T-cell (primary cell): ENCODE measurements at places on chromosomes 4 and X. TPM values are rescaled to one million over a fixed set of nuclear protein-coding genes. Genes with fewer than 3 reads are reported as not detected.

GRCh38 chr4:94486372-94486801, 34.6 kb downstream of the PDLIM5 start:
- DNase-seq: no peak

DNA sequence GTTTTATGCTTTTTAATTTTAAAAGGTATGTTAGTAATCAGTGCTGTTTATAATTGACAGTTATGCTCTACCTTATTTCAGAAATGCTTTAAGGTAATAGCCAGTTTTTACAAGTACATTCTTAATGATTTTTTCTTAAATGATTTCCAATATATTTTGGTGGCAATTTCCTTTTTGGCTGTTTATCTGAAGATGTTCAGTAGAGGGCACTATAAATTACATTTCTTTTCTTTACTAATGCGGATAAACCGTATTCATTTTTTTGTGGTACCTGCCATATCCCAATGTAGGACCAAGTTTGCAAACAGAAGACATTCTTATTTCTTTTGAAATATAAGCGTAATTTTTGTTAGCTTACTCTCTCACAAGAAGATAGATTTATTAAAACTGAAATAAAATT, 65.4 kb downstream of the CCKAR start:
- no peak for DNase-seq

DNA sequence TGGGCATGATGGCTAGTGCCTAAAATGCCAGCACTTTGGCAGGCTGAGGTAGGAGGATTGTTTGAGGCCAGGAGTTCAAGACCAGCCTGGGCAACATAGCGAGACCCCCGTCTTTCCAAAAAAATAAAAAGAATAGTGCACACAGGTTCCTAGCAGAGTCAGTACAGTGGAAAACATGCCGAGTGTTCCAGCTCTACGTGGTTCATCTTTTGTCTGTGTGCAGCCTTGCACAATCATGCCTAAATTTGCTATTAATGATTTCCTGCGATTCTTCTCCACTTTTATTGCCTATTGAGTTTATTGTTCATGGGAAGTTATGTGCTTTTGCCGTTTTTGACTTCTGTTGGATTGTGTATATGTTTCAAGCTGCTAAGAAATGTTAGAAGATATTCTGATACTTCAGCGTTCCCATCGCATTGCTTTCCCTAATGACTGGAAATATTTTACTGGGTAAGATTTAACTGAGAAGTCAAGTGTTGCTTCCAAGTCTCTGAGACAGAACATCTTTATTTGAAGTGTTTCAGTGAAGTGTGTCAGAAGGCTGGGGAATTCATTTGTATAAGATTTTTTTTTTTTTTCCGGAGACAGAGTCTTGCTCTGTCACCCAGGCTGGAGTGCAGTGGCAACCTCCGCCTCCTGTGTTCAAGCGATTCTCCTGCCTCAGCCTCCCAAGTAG, 11.3 kb downstream of the DOCK11 start:
- DNase-seq: no peak

- no peak for DNase-seq
These were observed 1118.3 kb upstream of the ADGRL3 start for GRCh38 chr4:60081839-60082238.

GRCh38 chr4:179625406-179625805, 2183.2 kb upstream of the AGA start:
- no peak for DNase-seq

Gene IL2
- total RNA-seq: 2.7 TPM

Gene STATH
- not detected for total RNA-seq

- no peak for DNase-seq
These were observed 27.8 kb upstream of the FTHL17 start for GRCh38 chrX:31099536-31100090.

Gene CUL4B
- total RNA-seq: 39.4 TPM

Gene AKAP4
- total RNA-seq: not detected

- DNase-seq: no peak
These were observed 14.1 kb upstream of the RHOXF2 start for GRCh38 chrX:120144178-120144844.

DNA sequence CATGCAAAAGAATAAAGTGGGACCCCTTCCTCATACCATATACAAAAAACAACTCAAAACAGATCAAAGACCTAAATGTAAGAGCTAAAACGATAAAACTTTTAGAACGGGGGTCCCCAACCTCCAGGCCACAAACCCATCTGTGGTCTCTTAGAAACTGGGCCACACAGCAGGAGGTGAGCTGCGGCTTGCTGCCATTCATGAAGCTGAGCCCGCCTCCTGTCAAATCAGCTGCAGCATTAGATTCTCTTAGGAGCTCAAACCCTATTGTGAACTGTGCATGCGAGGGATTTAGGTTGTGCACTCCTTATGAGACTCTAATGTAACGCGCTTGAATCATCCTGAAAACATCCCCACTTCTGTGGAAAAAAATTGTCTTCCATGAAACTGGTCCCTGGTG, 7.0 kb upstream of the GATA1 start:
- no peak for DNase-seq

DNA sequence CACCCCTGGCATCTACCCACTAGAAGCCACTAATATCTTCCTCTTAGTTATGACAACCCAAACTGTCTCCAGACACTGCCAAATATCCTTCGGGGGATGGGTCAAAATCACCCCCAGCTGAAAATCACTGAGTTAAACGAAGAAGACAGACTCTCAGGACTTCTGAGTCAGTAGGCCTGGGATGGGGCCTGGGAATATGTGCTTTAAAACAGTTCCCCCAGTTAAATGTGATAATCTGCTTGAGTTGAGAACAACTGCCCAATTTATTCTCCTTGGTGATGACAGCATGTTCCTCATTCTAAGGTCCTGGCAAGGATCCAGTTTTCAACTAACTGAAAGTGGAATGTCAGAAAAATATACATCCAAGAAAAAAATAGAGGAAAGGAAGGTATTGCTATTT, 52.4 kb downstream of the CBLL2 start:
- DNase-seq: no peak

DNA sequence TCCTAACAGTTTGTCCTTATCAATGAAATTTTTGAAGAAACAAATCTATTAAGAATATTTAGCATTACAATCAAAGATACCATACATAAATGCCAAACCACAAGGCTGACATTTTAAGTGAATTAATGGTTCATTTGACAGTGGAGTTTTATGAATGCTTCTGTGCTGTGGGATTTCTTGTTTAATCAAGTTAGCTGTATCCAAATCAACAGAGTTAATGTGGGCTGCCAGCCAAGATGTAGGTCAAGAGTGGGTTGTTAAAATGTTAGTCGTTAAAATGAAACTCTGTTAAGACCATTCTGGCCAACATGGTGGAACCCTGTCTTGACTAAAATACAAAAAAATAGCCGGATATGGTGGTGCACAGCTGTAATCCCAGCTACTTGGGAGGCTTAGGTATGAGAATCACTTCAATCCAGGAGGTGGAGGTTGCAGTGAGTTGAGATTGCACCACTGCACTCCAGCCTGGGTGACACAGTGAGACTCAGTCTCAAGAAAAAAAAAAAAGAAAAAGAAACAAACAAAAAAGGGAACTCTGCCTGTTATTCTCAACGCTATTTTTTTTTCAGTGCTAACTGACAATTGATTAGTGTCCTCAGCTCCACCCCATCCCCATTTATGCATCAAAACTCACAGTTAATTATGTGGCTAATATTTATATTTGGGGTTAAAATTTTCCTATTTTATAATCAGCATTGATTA, 20.2 kb downstream of the GPAT3 start:
- DNase-seq: no peak

GRCh38 chr4:145153181-145153903, 27.0 kb downstream of the OTUD4 start:
- DNase-seq: no peak

Gene DUSP9
- 0.19 TPM for total RNA-seq

- no peak for DNase-seq
These were observed 112.2 kb downstream of the IL13RA2 start for GRCh38 chrX:114905251-114905650.

DNA sequence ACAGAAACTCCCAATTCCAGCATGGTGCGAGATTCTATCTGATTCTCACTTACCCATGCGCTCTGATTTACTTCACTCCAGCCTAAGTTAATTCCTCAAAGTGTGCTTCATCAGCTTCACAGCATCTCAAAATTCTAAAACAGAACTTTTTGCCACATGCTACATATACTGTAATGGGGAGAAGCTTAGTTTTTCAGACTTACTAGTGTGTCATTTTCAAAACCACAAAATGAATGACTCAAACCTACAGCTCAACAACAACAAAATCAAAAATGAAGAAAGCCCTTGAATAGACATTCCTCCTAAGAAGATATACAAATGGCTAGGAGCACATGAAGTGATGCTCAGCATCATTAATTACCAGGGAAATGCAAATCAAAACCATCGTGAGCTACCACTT, 14.9 kb downstream of the IRF2 start:
- DNase-seq: no peak

DNA sequence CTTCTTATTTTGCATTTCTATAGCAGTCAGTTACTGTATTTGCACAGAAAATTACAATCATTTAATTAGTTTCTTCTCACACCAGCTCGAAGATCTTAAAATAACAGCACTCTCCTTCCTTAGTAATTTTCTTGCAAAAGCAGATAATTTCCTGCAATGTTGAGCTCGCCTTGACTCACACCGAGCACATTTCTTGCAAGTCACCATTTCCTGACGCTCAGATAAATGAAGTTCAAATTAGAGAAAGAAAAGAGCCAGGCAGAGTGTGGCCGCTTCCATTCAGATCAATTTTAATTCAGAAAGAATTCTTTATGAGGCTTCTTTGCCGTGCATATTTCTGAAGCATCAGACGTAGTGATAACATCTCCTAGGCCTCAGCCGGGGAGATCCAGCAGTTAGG, 10.1 kb downstream of the SORCS2 start:
- DNase-seq: no peak

DNA sequence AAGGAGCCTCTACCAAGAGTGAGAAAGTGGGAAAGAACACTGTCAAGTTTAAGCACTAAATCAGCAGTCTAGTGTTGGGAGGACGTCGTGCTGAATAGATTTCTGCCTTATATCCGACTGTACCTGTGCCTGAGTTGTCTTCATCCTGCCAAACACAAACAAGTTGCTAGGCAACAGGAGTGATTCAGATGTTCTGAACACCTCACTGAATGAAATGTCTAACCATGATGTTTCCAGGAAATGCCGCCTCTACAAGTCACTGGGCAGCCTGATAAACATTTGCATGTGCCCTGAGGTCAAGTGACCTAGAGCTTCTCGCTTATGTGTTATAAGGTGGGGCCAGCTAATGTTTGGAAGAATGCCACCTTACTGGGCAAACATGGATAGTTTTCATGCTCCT, 37.9 kb downstream of the SGMS2 start:
- DNase-seq: no peak

DNA sequence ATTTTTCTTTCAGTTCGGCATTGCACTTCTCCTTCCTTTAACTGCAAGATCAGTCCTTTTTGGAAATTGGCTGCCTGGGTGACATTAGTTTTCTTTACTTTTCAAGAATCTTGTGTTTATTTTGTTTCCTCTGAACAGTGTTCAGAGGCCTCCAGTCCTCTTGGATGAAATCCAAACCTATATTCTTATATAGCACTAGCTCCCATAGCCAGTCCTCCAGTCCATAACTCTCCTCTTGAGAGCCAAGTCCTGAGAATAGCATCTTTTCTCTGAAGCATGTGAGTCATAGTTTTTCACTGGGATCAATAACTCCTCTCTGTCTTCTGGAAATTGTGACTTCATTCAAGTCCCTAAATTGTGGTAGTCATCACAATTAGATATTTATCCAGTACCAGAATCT, 357.5 kb downstream of the RAPGEF2 start:
- DNase-seq: no peak

GRCh38 chr4:80619070-80619674, 283.6 kb downstream of the CFAP299 start:
- no peak for DNase-seq

GRCh38 chrX:20472148-20472547, 205.4 kb upstream of the RPS6KA3 start:
- DNase-seq: no peak

GRCh38 chrX:70168238-70169188, 8.8 kb upstream of the DGAT2L6 start:
- no peak for DNase-seq

DNA sequence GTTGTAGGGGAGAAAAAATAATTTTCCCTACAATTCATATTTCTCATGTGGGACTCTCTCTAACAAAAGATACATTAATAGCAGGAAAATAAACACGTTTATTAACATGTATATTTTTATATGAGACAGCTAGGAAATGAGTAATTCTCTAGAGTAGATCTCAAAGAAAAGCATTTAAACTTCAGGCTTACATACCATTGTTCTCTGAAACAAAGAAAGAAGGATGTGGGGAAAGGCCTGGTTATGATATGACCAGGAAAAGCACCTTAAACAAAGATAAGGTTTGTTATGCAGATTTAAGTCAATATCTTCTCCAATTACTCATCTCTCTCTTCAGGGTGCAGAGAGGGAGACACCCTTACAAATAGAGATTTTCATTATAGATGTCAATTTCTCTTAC, 131.3 kb downstream of the SLC7A11 start:
- no peak for DNase-seq

DNA sequence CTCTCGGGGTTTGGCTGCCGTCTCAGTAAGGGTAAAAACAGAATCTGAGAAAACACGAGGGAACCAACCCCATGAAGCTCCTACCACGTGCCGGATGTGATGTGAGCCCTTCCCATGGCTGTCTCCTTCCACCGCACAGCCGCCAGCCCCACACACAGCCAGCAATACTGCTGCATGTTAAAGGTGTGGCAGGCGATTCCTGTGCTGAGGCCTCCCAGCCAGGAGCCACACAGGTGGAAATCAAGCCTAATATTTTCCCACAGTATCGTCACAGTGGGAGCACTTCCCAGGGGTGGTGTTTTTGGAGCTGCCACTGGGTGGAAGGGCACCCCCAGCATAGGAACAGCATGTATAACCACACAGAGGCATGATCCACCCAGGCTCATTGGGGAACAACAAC, 77.5 kb downstream of the SLC2A9 start:
- DNase-seq: no peak

DNA sequence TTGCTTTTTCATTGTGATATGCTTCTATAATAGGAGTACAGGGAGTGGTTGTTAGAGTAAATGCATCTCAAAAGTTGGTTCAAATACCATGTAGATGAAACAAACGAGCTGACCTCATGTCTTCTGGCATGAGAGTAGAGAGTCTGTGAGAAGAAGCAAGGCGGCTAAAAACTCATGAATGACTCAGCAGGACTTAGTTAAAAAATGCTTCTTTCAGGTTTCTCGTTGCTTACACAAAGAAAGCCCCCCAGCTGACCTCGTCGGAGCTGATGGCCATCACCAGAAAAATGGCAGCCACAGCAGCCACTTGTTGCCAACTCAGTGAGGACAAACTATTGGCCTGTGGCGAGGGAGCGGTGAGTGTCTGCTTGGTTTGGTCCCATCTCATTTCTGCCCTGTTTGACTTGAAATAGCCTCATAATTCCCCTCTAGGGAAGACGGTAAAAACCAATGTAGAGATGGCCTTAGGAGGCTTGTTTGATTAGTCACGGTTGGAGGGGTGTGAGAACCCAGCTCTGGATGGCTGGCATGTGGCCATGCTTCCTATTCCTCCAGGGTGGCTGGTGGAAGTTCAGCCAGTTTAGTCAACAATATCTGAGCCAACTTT, 14.5 kb downstream of the AFP start:
- DNase-seq: no peak
